ENCODE measurements at places on chromosomes 16 and 17. TPM values are rescaled to one million over a fixed set of nuclear protein-coding genes. Genes with fewer than 3 reads are reported as not detected.

DNA sequence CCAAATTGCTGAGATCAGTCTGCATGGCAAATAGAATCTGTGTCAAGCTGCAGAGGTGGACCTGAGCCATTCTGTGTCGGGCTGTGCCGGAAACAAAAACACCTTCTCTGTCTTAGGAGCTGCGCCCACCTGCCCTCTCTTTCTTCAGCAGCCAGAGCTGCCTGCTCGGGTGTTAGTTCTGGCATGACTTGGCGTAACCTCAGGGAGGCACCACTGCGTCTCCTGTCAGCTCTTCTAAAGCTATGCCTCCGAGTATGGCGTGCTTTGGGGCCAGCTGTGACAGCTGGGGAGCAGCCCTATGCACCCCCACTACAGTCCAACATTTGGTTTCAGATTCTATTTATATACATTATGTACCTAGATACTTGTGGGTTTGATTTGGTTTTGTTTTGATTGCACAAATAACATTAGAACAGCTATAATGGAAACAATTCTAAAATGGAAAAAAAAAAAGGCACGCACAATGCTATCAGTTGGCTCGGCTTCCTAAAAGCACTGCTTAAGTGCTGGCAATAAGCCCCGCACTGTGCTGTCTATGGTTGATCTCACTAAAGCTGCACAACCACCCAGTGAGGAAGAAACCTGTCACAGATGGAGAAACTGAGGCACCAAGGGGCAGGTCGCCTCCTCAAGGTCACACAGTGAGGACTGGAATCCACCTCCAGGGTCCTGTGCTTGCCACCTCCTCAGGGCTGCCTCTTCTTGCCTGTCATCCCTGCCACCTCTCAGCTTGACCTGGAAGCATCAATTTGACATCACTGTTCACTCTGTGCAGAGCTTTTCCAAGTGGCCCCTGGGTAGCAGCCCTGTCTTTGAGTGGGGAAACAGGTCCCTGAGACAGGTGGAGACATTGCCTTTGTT, 18.7 kb upstream of the ADGRG1 start:
- no peak for DNase-seq

Gene CIBAR2
- polyA plus RNA-seq, result 0.18 TPM

DNA sequence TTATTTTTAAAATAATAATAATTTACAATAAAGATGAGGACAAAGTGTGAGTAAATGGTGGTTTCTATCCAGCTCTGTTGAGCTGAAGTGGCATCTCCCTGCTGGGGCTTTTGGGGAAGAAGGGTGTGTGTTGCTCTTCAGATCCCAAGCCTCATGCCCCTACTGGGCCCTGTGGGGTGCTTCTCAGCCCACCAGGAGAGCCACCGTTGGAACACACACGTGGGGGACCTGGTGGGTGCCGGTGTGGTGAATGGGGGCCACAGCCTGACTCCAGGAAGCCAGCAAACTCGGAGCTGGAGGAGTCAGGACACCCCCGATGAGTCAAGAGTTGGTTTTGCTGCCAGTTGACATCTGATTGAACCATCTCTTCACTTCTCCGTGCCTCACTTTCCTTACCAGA, 37.8 kb upstream of the STH start:
- no peak for DNase-seq

DNA sequence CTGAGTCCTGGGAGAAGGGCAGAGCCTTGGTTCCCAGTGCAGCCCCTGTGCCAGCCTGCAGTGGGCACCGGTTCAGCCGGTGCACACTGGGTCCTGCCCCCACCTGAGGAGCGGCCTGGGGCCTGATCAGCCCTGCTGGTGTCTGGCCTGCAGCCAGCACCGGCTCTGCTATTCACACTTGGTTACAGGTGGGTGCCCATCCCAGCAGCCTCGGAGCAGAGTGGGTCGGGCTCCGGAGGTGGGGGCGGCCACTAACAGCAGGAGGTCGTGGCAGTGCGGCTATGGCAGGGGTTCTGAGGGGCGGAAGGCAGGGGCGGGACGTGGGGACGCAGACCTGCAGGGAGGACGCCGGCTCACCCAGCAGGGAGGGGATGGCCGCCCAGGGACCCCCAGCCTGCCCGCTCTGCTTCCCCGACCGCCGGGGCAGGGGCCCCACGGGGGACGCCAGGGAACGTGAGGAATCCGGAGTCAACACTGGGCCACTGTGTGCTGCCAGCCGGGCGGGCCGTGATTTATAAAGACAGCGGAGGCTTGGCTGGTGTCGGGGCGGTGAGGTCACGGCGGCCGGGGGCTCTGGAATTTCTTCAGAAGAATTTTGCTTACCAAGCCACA, 20.3 kb downstream of the METRNL start:
- DNase-seq, result no peak

- no peak for DNase-seq
Measured at GRCh38 chr17:77231076-77231871, 90.5 kb downstream of the SEC14L1 start.

DNA sequence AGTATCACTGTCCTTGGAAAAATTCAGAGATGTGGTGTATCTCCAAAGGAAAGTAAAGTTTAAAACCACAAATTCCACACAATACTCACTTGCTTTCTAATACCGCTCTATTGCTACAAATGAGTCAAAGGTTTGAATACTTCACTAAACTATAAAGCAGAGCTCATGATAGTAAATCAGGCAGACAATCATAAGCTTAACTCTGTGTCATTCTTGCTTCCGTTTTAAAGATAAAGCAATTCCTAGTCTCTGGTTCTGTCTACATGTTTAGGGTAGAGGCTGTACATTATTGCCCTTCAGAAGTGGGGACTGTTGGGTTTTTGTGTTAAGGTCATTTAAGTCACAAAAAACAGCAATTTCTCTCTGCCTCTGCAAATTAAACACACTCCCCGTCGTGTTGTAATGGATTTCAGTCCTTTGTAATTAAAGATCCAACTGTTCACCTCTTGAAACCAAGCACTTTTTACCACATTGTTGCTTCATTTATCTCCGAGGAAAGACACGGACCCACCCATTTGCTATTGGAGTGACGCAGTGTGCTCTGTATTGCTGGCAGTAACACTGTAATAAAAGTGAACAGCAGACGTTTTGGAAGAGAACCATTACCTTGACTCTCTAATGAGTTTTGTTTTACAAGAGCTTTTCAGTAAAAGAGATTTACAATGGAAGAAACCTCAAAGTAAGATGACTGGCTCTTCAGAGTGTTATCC, 83.1 kb upstream of the CNTNAP4 start:
- DNase-seq, result no peak

GRCh38 chr16:24778671-24779070, 49.2 kb downstream of the TNRC6A start:
- DNase-seq, result no peak

DNA sequence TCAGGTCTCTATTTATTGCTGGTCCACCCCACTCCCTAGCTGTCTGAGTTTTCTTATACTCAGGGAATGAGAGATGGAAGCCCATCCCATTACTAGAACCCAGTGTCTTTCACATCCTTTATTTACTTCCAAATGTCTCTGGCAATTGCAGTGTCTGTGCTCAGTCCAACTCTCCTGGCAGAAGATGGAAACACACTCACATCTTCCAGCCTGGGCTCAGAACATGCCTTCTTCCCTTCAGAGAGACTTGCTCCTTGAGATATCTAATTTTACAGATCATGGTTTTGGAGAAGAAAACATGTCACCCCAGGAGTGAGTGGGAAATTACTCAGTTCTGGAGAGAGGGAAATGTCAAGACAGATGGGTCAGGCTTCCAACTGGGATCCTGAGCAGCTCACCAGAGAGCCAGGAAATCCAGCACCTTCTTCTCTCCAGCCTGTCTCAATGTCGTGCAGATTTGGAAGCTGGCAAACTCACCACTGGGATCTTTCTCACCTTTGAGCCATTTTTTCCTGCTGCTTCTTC, 494.4 kb downstream of the HS3ST4 start:
- DNase-seq, result no peak

Gene RUNDC3A
- 2.2 TPM for polyA plus RNA-seq
